Thoracic aorta (tissue), 2 donors: ENCODE measurements at places on chromosomes 12 and 14. TPM values are rescaled to one million over a fixed set of nuclear protein-coding genes. Genes with fewer than 3 reads are reported as not detected.

- DNase-seq, result no peak
Observed at GRCh38 chr12:82426081-82426480, 67.8 kb downstream of the METTL25 start.

DNA sequence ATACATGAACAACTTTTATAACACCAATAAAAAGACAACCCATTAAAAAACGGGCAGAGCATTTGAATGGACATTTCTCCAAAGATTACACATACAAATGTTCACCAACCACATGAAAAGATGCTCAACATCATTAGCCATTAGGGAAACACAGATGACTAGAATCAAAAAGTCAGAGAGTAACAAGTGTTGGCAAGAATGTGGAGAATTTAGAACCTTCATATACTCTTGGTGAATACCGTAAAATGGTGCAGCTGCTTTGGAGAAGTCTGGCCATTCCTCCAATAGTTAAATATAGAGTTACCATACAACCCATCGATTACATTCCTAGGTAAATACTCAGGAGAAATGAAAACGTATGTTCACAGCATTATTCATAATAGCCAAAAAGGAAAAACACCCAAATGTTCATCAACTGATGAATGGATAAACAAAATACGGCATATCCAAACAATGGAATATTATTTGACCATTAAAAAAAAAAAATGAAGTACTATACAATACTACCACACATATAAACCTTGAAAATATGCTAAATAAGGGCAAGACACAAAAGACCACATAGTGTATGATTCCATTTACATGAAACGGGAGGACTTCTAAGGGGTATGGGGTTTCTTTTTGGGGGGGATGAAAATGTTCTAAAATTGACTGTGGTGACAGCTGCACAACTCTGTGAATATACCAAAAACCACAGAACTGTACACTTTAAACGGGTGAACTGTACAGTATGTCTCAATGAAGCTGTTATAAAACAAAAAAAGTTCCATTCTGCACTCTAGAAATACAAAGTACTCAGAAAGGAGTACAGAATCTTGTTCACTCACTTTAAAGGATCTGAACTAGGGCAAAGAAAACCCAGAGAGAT lies 3.2 kb downstream of the CORO1C start:
- DNase-seq, result no peak

GRCh38 chr14:34628681-34629135 lies 1.2 kb downstream of the SNX6 start:
- DNase-seq, result no peak

DNA sequence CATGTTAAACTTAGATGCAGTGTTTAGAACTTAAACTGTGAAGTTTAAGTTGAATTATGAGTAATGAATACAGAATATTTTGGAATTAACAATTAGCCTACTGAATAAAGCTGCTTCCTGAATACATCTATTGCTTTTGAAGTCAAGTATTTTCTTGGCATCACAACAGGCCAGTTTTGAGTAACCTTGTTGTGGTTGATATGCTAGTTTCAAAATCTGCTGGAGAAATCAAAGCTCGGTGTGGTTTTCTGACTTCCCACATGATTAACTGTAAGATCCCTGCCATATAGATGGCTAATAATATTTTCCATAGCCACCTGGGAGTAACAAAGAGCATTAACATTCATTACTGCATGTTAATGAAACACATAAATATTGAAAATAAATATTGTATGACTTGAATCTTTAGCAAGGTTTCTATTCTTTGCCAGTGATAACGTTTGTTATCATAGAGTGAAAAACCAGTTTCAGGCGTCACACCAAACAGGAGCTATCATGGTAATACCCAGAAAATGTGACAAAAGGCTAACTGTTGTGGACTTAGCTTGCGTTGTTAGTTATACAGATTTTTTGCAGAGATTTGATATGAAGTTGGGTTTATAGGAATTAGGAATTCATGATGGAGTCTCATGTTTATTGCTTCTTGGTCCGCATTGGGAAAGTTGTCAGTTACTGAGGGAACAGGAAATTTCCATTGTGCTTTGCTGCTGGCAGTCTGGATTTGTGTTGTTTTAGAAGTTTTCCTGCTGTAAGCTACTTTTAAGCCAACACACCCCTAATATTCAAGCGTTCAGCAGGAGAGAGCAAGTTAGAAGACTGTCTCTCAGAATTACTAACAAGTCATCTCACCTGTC lies 32.1 kb downstream of the PPFIBP1 start:
- DNase-seq, result no peak

The PEBP1 gene
- 385 TPM for total RNA-seq

DNA sequence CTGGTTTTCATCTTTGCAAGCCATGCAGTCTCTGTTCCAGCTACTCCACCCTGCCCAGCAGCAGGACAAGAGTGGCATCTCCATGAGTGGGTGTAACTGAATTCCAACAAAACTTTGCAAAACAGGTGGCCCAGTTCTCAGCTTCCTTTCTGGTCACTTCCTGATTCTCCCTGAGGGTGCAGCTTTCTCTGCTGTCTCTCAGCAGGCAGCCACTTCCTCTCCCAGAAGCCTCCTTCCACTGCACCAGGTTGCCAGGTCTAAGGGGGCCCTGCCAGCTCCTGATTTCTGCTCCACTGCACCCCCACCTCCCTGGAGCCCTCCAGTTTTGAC lies 341.0 kb upstream of the FKBP4 start:
- no peak for DNase-seq

The SIX1 gene
- total RNA-seq, result 5.1 TPM

- no peak for DNase-seq
Observed at GRCh38 chr12:65462484-65462883, 184.0 kb downstream of the MSRB3 start.

GRCh38 chr12:75716291-75717025 lies 205.0 kb upstream of the KRR1 start:
- no peak for DNase-seq

DNA sequence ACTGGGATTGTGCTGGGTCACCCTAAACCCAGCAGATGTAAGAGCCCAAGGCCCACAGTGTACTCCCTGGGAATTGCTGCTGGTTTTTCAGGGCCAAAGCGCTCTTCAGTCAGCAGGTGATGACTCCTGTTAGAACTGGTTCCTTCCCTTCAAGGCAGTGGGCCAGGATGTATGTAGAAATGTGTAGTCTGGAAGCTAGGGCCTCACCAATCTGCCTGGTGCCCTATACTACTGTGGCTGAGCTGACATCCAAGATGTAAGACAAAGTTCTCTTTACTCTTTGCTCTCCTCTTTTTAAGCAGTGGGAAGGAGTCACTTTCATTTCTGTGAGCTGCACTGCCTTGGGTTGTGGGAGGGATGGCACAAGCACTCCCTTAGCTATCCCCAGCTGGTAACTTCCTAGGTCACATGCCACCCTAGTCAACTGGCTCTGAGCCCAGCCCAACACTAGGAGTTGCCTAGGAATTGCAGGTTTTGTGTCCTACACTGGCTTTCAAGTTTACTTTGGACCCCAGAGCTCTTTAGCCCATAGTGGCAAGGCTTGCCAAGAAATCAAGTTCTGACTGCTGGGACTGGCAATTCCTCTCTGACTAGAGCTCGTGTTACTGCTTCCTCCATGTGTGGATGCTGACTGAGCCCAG lies 249.2 kb downstream of the C12orf50 start:
- DNase-seq, result no peak

GRCh38 chr12:132386926-132387497 lies 57.6 kb upstream of the GALNT9 start:
- DNase-seq, result no peak

DNA sequence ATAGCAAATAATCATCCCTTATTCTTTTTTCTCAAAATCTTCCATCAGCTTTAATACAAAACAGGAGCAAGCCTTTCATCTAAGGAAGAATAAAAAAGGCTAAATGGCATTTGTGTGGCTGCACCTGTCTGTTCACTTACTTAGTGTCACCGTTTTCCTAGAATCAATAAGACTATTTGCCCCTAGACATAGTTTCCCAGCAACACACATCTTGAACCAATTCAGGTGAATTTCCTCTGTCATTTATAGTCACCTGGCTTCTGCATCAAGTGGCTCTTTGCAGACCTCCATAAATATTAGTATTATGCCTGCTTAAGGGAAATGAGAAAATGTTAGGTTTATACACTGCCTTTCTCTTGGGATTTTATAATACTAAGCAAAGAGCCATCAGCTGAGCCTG lies 17.4 kb upstream of the GCH1 start:
- DNase-seq, result no peak

DNA sequence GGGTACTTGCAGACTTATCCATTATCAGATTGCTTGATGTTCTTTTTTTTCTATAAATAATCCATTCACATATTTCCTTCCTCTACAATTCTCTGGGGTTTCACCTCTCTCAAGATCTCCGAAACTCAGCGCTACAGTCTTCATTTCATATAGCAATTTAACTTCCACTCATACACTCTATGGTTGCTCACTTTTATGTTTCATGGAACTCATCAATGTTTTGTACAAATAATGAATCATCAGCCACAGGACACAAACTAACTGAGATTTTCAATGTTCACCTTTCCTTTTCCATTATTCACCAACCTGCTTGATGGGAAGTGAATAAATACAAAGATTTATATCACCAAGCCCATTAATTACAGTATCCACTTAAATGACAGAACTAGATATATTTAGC lies 534.7 kb downstream of the LRFN5 start:
- DNase-seq, result no peak

The MFAP5 gene
- 158 TPM for total RNA-seq

GRCh38 chr12:116336542-116337065 lies 59.1 kb upstream of the MED13L start:
- DNase-seq, result no peak

The TNFRSF1A gene
- 311 TPM for total RNA-seq

The PTMS gene
- total RNA-seq, result 186 TPM

GRCh38 chr14:75980856-75981255 lies 939 bp downstream of the TGFB3 start:
- DNase-seq, result no peak

GRCh38 chr14:58784931-58785330 lies 147.2 kb downstream of the DACT1 start:
- no peak for DNase-seq

GRCh38 chr14:100362311-100362927 lies 39.3 kb downstream of the SLC25A47 start:
- no peak for DNase-seq

The NKX2-1 gene
- not detected for total RNA-seq

The DENND5B gene
- 28.6 TPM for total RNA-seq

DNA sequence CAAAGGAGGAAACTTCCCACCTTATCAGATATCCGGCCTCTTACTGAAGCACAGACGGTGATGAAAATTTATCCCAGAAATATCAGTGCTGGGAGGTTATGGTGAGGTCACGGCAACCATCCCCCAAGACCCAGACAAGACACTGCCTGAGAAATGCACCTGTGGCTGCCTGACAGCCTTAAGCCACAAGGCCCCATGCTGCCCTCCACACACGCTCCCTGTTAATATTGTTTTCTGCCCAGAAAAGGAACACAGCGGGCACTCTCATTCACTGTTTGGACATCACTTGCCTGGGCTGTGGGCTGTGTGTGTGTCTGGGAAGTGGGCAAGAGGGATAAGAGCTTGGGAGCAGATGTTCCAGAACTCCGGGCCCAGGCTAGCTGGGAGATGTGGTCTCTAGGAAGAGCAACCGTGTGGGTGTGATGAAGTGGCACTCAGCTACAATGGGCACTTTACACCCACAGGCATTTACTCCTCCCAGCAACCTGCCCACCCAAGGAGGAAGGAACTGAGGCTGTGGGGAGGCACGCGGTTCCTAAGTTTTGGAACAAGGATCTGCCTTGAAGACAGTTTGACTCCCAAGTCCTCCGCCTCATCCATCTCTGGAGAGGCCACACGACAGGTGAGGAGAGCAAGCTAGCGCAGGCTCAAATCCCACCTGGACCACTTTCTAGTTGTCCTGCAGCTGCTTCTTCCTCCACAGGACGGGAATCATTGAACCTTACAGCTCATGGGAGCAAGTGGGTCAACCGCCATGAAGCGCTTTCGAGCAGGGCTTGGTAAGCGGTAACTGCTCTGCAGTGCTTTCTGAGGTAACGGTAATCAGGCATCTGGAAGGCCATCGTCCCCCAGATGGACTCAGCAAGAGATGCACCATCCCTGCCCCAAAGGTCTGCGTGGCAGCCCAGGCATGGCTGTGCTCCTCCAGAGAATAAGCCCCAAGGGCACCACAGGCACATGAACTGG lies 91.4 kb downstream of the CHGA start:
- DNase-seq, result no peak

The TPH2 gene
- total RNA-seq, result not detected
